ENCODE measurements at places on chromosomes 2 and 18. TPM values are rescaled to one million over a fixed set of nuclear protein-coding genes. Genes with fewer than 3 reads are reported as not detected.

Gene LIMS4
- 15.9 TPM for total RNA-seq

DNA sequence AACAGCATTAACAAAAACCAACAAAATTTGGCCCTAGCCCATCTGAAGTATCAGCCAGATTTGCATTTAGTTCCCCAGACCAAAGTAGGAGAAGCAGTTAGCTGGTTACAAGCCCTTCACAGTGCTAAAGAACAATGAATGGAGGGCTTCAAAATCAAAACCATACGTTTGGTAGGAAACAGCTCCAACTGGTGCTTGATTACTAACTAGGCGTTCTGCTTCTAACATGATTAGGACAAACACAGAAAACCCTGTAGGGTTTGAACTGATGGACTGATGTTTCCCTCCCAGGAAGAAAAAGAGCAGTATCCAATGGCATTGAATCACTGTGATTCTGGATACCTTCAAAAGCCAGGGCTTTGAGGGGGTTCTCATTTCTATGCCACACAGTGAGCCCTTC, 20.5 kb upstream of the STAT4 start:
- no peak for DNase-seq

DNA sequence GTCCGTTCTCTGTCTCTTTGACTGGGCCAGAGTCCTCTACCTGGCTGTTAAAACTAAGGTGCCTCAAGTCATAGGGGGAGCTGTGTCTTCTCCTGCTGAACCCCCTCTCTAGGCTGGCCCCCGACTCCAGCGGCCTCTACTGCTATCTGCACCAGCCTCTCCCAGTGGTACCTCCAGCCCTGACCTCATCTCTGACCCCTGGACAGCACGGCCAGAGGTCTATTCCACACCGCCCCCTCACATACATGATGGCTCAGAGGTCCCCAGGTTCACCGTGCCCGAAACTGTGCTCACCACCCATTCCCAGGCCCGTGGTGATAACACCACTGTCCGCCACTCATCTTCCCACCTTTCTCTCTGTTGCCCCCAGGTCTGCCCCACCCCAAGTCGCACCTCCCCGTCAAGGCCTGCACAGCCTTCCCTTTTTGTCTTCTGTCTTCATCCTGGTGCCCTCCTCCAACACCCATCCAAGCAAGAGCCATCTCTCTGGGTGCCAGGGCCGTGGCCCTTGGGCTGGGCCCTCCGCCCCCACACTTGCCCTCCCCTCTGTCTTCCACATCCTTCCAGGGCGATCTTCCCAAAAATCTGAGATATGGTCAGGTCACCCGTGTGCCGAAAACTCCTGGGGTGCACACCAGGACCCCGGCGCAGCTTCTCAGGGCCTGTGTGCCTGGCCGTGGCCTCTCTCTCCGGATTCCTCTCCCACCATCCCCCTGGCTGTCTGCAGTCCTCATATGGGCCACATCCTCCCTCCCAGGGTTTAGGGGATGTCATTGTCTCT, 134.4 kb upstream of the ID2 start:
- peak; percentile 35 for DNase-seq

DNA sequence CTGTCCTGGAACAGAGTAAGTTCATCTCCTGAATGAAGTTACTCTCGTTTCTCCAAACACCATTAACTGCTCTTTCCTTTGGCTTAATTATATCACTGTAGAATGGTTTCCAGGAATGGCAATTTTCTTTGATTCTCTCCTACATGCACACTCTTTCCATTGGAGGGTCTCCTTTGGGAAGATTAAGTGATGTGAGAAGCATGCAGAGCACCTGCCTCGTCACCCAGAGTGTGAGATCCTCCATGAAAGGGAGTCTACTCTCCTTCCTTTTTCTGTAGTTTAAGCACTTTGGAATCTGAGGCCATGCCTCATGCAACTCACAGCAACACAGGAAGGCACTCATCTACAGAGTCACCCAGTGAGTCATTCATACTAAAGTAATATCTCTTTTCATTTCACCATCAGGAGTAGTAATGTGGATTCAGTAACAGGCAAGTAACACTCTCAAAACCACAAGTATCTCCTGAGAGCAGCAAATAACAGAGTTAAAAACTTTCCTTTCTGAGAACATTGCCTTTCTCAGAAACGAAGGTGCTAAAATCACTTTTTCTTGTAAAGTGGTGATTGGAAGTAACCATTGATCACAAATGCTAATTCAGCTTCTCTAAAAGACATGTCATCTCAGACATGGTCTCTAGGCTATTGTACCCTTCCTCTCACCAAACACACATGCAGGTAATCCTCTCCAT, 52.8 kb upstream of the IL1RL1 start:
- peak; percentile 93 for DNase-seq

GRCh38 chr2:42421601-42422239, 60.7 kb upstream of the COX7A2L start:
- no peak for DNase-seq

Gene ZNF236
- total RNA-seq, result 11.6 TPM

DNA sequence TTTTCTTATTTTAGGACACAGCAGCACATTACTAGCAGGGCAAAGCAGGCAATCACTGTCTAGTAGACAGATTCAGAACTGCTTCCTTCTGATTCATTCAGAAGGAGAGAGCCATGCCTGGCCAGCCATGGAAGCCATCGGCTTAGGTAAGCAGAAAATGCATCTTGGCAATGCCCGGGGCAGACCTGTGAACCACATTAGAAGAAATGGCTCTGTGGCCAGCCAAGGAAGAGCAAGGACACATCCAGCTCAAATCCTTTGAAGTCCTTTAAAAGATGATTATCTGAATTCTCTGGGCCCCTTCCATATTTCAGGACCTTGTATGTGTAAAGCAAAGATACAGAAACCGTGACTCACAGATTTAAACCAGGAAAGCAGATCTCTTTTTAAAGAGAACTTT, 227.4 kb downstream of the PID1 start:
- DNase-seq, result no peak

- DNase-seq, result no peak
Observed at GRCh38 chr2:72713857-72714256, 112.0 kb downstream of the EXOC6B start.

Gene ZAP70
- total RNA-seq, result under 0.01 TPM

Gene SNORC
- 0.72 TPM for total RNA-seq

DNA sequence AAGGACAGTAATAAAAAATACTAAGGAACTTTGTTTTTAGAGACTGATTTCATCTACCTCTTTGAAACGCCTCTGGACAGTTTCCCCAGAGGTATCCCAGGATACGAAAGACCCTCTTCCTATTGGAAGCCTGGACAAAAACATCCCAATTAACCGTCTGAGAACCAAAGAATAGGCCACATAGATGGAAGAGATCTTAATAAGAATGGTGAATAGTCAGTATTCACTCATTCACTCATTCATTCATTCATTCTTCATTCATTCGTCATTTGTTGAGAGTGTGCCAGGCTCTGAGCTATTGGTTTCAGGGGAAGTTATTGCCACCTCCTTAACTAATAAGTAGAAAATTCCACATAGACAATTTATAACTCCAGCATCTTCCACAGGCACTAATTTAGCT, 73.2 kb upstream of the SP5 start:
- no peak for DNase-seq

GRCh38 chr2:39179974-39180960, 59.4 kb upstream of the SOS1 start:
- no peak for DNase-seq

Gene EFR3B
- total RNA-seq, result 0.88 TPM

Gene FAM228A
- 1.4 TPM for total RNA-seq

Gene RTP5
- total RNA-seq, result not detected

- DNase-seq, result no peak
Observed at GRCh38 chr2:8552293-8552801, 129.5 kb upstream of the ID2 start.

DNA sequence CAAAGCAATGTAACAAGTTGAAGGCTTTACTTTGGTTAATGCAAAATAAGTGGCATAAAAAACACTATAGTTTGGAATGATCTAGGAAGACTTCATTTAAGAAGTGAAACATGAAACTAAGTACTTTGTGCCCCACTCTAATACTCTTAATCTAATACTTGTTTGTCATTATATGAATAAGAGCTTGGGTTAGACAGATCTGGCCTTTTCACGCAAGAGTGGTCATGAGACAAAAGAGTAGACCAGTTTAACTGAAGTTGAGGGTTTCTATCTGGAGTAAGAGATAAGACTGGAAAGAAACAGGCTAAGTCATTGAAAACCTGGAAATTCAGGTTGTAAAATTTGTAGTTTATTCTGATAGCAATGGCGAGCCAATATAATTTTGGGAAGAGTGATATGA, 2.8 kb downstream of the SLC30A6 start:
- DNase-seq, result no peak

Gene MAPK4
- total RNA-seq, result not detected

- DNase-seq, result peak; percentile 13
Observed at GRCh38 chr18:27863780-27864430, 313.0 kb downstream of the CDH2 start.

DNA sequence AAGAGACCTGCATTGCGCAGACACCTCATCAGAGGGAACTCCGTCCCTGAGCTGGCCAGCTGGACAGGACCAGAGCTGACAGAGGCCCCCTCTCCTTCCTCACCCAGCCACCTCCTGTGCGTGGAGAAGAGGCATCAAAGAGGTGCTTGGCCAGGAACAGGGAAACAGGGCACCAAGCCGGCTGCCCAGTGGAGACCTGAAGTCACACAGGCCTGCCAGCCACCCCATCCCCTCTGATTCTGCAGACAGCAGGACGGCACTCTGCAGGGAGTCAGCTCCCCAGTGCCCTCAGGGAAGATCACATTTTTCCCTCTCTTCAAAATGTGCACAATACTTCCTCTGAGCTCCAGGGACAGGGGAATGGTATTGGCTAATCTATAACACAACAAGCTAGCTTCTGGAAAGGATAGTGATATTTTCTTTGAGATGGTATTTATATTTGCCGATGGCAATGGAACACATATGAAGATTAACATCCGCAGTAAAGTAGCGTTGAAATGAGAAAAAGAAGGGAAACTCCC, 30.5 kb downstream of the SLC1A4 start:
- DNase-seq, result no peak

Gene ELOA2
- not detected for total RNA-seq

Gene CDH19
- not detected for total RNA-seq

Gene GRP
- not detected for total RNA-seq

Gene STPG4
- 0.72 TPM for total RNA-seq

DNA sequence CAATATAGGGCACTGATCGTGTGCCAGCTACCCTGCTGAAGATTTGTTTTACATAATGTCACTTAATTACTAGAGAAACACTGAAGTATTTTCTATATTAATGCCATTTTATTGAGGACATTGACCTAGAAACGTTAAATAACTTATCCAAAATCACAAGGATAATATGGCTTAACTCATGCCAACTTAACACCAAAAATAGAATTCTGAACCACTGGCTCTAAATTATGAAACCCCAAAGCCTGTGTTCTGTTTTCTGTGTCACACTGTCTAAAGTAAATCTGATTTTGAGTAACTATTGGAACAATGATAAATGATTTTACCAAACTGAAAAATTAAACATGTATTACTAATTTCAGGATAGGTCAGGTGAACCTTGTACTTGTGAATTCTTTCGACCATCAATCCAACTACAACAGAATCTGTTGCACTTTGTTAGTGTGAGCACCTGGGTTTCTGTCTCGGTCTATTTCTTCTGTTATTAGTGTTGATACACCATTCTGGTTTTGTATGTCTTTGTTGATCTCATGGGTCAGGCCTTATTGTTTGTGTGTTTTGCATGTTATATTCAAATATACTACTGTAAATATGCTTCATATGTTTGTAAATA, 48.2 kb upstream of the CCDC141 start:
- DNase-seq, result no peak

Gene SERPINB4
- not detected for total RNA-seq

- DNase-seq, result peak; percentile 71
Observed at GRCh38 chr2:127579231-127579630, 43.7 kb downstream of the MYO7B start.

Data from osteoblast (primary cell).